BJ (cell line): ENCODE measurements at places on chromosomes 6 and 20. TPM values are rescaled to one million over a fixed set of nuclear protein-coding genes. Genes with fewer than 3 reads are reported as not detected.

The DDO gene
- 0.16 and 0.20 TPM in 2 replicates for polyA plus RNA-seq

The TMC2 gene
- not detected in 2 replicates for polyA plus RNA-seq

The PPIL6 gene
- 0.48 and 1.2 TPM in 2 replicates for polyA plus RNA-seq

- DNase-seq = no peak
Measured at GRCh38 chr6:7604003-7604402, 14.0 kb downstream of the SNRNP48 start.

DNA sequence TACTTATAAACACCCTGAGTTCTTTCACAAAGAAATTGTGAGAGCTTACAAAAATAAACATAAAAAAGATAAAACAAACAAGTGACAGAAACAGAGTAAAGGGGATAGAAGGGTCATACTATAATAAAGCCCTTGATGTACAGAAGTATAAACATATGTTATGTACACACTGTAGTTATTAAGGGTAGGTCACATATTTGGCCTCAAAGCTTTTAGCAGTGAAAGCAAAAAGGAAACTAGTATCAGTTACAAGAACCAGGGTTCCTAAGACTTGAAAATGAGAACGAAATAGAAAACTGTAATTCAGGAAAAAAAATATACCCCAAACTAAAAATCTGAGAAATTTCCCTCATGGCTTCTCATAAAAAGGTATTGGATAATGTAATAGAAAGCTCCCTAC is 380.6 kb downstream of the HDGFL1 start:
- DNase-seq = no peak

DNA sequence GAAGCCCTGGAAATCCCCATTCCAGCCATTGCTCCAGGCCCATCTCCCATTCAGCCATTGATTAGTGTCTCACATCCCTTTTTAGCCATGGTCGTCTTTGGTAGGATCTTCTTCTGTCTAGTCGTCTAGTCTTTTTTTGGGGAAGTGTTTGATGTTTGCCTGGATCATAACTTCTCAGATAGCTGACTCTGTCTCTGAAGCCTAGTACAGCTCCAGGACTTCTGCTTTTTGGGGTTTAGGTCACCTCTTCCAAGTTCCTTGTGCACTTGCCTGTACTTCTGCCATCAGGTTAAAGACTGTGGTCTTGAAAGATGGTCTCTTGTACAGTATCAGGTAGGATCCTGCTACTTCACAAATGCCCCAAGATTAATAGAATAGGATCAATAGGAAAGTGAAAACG is 553.5 kb downstream of the PKHD1 start:
- DNase-seq = no peak

GRCh38 chr6:20706939-20707485 is 172.8 kb downstream of the CDKAL1 start:
- DNase-seq = no peak

DNA sequence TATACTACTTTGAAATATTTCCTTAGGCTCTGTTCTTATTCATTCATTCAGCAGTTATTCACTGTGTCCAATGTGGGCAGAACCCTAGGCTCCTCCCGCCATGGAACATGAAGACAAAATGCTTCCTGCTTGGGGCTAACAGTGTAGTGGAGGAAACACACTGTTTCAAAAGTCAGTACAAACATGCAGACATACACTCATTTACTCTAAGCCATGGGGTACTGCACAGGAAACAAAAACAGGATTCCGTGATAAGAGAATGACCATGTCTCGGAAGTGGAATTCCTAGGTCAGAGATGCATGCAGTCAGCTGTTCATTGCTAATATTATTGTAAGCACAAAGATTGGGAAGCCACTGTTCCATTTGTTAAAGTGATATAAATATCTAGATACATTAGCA is 18.4 kb upstream of the FAM209A start:
- no peak for DNase-seq

DNA sequence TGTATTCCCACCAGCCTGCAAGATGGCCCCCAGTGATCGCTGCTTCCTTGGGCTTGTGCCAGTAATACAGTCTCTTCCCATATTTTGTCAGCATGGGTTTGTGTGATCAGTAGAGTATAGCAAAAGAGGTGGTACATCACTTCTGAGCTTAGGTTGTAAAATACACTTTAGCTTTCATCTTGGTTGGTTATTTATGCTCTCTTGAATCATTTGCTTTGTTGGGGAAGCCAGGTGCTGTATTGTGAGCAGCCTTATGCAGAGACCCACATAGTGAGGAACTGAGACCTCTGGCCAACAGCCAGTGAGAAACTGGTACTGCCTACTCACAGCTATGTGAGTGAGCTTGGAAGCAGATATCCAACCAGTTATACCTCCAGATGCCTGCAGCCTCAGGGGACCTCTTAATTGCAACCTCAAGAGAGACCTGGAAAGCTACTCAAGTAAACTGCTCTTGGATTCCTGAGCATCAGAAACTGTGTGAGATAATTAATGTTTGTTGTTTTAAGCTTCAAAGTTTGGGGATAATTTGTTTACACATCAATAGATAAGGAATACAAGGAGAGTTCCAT is 229.3 kb downstream of the FARS2 start:
- DNase-seq = no peak
